ENCODE measurements at places on chromosomes 5 and 9. TPM values are rescaled to one million over a fixed set of nuclear protein-coding genes. Genes with fewer than 3 reads are reported as not detected.

PDZD2 gene
- 0.12 TPM for total RNA-seq

PCA3 gene
- total RNA-seq = not detected

ADRA1B gene
- total RNA-seq = 0.53 TPM

GRCh38 chr5:92514896-92515295 lies 1066.1 kb downstream of the NR2F1-AS1 start:
- DNase-seq = no peak

MYMK gene
- not detected for total RNA-seq

GRCh38 chr9:114988962-114989599 lies 58.7 kb upstream of the TNFSF8 start:
- DNase-seq = no peak

DNA sequence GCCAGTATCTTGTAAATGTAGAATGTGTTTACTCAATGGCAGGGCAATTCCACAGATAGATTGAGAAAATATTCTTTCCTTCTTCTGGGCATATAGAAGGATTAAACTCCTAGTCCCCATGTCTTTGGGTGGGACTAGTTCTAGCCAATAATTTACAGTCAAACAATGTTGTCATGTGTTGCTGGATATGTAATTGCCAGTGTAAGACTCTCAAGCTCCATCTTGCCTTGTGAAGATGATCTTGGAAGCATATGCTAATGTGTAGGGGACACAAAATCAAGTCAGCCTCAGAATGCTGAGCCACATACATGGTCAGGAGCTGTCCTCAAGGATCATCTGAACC lies 386.9 kb downstream of the CETN3 start:
- DNase-seq = no peak

- no peak for DNase-seq
Observed at GRCh38 chr5:6358434-6358820, 19.9 kb downstream of the MED10 start.

CDC20B gene
- not detected for total RNA-seq

DNA sequence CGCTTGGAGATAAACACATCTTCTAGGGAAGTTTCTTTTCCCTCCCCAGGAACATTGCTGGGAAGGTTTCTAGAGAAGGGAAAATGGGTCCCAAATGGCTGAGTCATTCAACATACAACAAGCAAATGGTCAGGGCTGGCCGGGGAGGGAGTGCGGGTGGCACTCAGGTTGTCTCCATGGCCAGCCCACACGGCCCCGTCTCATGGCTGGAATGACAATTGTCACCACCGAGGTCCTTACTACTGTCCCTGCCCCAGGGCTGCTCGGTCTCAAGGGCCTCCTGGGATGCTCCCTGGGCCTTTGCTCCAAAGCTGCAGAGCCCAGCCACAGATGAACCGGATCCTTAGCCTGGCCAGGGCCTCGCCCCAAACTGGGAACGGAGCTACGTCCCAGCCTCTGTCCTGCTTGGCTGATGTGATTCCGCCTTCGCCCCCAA lies 121.9 kb downstream of the FGF18 start:
- DNase-seq = no peak

GRCh38 chr5:124605541-124605940 lies 140.9 kb downstream of the ZNF608 start:
- no peak for DNase-seq

SNCAIP gene
- total RNA-seq = not detected

DNA sequence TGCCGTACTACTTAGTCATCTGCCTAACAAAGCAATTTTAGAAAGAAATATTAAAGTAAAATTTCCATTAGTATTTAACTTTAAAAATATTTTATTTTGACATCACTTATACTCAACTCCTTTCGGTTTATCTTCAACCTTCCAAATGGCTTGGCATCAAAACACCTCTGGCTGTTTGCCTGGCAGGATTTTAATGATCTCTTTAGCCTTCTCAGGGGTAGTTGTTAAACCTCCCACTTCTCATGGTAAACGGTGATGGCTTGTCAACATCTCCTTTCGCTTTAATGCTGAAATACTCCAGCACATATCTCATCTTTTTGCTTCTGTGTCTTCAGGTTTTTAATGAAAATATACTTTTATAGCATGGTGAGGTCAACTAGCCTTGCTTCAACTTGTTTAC lies 747.1 kb downstream of the CETN3 start:
- no peak for DNase-seq

NR6A1 gene
- 3.1 TPM for total RNA-seq

Data from activated B cell treated with CpG ODN at 0.5 μM for 24 hours (primary cell).